ENCODE measurements at places on chromosomes 2 and 18.

DNA sequence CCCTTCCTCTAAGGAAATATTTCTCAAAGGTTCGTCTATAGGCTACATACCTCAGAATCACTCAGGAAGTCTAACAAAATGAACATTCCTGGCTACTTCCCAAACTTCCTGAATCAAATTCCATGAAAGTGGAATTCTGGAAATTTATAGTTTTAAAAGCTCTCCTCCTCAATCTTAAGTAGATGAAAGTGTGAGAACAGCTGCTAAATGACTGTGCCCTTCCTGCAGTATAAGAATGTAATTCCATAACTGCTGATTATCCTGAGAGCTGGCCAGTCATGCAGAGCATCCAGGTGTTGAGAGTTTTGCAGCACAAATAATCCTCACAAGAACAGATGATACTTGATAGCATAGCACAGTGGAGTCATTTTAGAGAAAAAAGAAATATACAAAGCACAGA is 265.0 kb downstream of the KCNJ3 start:
- no peak for DNase-seq

DNA sequence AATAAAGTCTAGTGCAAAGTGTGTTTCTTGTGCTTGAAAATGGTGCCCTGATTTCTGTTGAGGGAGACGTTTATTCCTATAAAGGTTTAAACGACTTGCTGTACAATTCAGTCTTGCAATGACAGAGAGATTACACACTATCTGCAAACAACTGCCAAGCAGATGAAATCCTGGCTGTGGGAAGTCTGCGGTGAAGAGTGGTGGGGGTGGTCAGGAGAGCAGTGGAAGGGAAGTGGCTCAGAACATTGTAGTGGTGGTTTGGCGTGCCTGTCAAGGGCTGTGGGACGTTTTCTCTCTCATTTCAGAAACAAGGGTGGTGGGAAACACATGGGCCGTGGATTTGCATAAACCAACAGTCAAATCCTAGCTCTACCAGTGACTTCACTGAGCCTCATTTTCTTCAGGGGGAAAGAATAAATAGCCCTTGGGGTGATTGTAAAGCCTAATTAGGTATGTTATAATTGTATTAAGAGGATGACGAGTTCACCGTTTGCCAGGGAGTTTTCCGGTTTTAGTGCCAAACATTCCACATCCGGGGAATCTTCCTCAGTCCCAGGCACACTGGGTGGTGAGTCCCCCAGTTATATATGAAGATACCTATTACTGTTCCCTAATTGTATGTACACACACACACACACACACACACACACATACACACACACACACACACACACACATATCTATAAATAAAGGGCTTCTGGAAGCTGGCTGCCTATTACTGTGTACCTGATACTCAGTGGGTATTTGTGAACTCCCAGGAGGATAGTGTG is 115.0 kb downstream of the SPTBN1 start:
- peak; percentile 60 for DNase-seq

DNA sequence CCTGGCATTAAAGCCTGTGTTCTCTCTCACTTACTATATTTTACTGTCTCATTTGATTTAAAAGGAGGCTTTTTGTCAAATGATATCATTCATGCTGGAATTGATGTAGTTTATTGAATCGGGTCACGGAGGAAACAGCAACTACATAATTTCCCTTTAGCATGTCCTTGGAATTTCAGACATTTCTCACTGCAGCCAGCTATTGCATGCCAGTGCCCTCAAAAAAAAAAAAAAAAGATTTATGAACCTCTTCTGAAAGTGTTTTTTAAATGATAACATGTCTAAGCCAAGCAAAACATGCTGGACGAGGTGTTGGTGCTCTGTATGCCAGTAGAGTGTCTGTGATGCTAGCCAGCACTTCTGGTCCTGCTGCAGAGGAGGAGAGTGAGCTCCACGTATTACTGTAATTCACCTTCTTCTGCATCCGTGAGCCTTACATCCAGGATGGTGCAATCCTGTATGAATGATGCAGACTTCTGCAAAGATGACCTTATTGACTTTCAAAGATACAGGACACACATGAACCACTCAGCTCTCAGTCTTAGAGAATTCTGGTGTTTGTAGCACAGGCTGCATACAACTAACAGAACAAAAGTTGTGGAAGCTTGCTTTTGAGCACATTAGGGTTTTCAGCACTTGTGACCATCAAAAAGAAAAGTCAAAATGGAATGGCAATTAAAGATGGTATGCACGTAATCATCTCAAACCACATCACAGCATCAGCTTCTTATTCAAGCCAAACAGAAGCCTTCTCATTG is 31.1 kb downstream of the UGP2 start:
- no peak for DNase-seq

GRCh38 chr2:2057125-2057721 is 273.9 kb downstream of the MYT1L start:
- DNase-seq = peak; percentile 9
